SJCRH30 (cell line): ENCODE measurements at places on chromosomes 12 and 14. TPM values are rescaled to one million over a fixed set of nuclear protein-coding genes. Genes with fewer than 3 reads are reported as not detected.

DNA sequence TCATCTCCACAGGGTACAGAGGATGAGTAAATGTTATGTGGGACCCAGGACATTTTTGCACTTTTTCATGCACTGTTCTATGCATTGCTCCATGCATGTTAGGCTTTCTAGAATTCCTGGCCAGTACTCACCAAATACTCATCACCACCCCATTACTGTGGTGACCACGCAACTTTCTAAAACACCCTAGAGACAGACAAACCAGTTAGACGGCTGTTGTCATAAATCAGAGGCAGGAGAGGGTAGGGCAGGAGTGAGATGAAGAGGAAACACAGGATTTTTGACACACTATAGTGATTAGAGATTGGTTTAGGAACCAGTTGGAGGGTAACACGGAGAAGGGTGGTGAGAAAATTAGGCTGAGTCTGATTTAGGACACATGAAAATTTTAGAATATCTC, 59.3 kb downstream of the IFNG start:
- H3K27ac ChIP-seq: no peak overlapping the region
- H3K4me3 ChIP-seq: no peak overlapping the region
- no peaks in the 10 kb centered on the region for H3K36me3 ChIP-seq
- DNase-seq: no peak

DNA sequence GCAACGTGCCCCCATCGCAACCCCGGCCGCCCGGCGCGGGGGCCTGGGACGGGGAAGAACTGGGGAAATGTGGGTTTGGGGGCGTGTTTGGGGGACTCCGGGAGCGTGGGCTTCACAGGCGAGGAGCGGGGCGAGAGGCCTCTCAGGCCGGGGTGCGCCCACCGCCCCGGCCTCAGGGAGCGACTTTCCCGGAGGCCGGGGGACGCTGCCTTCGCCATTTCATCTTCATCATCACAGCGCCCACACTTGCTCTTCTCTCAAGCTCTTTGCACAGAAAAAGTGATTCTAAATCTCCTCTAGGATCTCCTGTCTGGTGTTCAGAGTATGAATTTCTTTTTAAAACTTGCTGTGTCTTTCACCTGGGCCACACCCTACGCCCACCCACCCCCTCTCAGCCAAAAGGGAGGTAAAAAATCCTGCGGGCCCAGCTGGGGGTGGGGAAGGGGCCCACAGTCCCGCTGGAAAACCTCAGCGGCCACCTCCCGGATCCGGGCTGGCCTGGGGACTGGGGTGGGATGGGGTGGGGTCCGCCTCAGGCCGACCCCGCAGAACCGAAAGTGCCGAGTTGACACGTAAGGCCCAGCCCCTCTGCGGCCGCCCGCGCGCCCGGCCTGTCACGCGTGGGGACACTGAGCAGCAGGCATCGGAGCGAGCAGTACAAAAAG, 7.4 kb downstream of the CDKN1B start:
- peaks cover 13% of the 10 kb centered on the region for H3K4me1 ChIP-seq
- peak overlapping the region; percentile 97 for H3K27ac ChIP-seq
- peak; percentile 14 for DNase-seq
- no peaks in the 10 kb centered on the region for H3K27me3 ChIP-seq

Gene SSPN
- 2.8 and 4.0 TPM in 2 replicates for total RNA-seq

DNA sequence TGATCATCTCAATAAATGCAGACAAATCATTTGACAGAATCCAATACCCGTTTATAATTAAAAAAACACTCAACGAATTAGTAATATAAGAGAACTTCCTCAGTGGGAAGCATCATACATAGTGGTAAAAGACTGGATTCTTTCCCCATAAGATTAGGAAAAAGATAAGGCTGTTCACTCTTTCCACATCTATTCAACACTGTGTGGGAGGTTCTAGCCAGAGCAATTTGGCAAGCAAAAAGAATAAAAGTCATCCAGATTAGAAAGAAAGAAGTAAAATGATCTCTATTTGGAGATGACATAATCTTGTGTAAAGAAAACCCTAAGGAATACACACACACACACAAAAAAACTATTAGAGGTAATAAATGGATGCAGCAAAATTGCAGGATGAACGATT, 38.4 kb downstream of the YEATS4 start:
- DNase-seq: no peak
- H3K4me1 ChIP-seq: no peaks in the 10 kb centered on the region
- no peaks in the 10 kb centered on the region for H3K27me3 ChIP-seq

- no peaks in the 10 kb centered on the region for H3K36me3 ChIP-seq
- H3K27ac ChIP-seq: no peak overlapping the region
- no peak overlapping the region for H3K4me3 ChIP-seq
- no peaks in the 10 kb centered on the region for H3K4me1 ChIP-seq
- DNase-seq: no peak
- no peaks in the 10 kb centered on the region for H3K27me3 ChIP-seq
Measured at GRCh38 chr12:119419381-119419780, 84.9 kb downstream of the CCDC60 start.

GRCh38 chr14:30656190-30656632, 34.1 kb downstream of the SCFD1 start:
- H3K36me3 ChIP-seq: peaks cover 64% of the 10 kb centered on the region
- H3K27me3 ChIP-seq: no peaks in the 10 kb centered on the region
- H3K27ac ChIP-seq: no peak overlapping the region
- H3K4me1 ChIP-seq: no peaks in the 10 kb centered on the region

Gene CCDC197
- total RNA-seq: not detected in 2 replicates

Gene TMEM233
- 5.6 and 6.5 TPM in 2 replicates for total RNA-seq

- no peaks in the 10 kb centered on the region for H3K36me3 ChIP-seq
- no peak for DNase-seq
- no peaks in the 10 kb centered on the region for H3K4me1 ChIP-seq
Measured at GRCh38 chr12:54798651-54799050, 55.7 kb upstream of the MUCL1 start.

DNA sequence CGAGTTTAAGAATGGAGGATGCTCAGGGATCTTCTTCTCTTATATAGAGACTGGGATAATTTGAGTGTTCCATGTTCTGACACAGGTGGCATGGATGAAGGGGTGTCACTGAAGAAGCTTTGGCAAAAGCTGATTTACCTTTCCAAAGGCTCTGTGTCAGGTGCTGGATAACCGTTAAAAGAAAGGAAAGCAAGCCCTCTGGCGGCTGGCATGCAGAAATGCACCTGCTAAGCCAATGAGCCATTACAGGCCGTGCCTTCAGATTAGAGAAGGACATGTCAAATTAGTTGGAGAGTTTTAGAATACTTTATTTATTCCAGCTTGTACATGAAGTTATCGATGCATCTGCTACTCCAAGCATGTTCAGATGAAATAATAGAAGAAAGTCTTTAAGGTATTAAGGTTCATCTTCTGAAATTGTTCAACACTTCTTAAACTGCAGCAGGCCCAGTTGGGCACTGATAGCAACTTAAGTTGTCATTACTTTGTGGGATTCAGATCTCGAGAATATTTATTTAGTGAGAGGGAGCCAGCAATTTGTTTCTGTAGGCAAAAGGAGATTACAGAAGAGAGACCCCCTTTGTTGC, 678.2 kb downstream of the NRXN3 start:
- no peak overlapping the region for H3K27ac ChIP-seq
- no peaks in the 10 kb centered on the region for H3K36me3 ChIP-seq
- no peaks in the 10 kb centered on the region for H3K4me1 ChIP-seq
- peak; percentile 15 for DNase-seq

DNA sequence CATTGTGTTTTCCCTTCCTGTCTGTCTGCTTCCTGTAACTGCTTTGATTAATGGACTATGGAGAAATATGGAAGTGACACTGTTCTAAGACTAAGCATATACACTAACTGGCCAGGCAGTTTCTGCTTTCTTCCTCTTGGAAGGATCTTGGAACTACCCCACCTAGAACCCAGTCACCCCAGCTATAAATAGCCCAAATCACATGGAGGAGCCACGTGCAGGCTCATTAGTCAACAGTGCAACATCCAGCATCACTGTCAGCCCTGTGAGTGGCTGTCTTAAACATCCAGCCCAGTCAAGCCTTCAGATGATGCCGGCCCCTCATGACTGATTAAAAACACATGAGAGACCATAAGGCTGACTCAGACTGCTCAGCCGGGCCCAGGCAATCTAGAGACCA, 39.2 kb downstream of the BCAT1 start:
- H3K4me1 ChIP-seq: peaks cover 22% of the 10 kb centered on the region
- no peak for DNase-seq
- no peaks in the 10 kb centered on the region for H3K27me3 ChIP-seq
- peaks cover 24% of the 10 kb centered on the region for H3K36me3 ChIP-seq
- no peak overlapping the region for H3K4me3 ChIP-seq
- H3K27ac ChIP-seq: no peak overlapping the region

DNA sequence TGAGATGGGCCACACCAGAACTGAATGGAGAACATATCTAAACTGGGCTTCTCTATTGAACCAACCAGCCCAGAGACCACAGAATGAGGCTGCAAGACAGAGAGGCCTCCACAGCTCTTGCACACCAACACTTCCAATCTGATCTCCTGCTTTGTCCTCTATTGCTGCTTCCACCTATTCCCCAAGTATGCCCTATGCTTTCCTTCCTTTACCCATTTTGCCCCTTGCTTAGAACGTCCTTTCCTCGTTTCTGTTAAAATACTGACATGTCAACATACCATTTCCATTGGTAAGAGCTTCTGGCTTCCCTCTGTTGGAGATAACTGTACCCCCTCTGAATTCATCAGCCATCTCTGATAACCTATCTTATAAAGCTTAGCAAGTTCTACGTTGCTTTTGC, 2.8 kb downstream of the SLC2A13 start:
- H3K36me3 ChIP-seq: no peaks in the 10 kb centered on the region
- H3K4me1 ChIP-seq: 0 out of 2 replicates have a peak, but pooled peaks cover 2% of the 10 kb centered on the region
- H3K4me3 ChIP-seq: no peak overlapping the region
- no peak overlapping the region for H3K27ac ChIP-seq
- no peaks in the 10 kb centered on the region for H3K27me3 ChIP-seq

DNA sequence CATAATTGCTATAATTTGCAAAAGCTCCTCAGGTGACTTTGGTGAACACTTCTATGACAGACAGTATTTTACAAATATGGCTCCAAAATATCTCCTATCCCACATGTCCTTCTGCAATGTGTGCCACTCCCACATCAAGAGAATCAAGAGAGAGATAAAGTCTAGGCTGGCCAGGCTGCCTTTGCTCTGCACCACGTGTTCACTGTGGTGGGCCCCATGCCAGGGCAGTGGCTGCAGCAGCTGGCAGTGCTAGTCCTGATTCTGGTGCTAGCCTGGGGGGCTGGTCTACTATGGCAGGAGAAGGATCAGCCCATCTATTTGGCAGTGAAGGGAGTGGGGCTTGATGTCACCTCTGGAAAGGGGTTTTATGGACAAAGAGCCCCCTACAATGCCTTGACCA, 86.3 kb downstream of the DRAM1 start:
- H3K4me3 ChIP-seq: no peak overlapping the region
- no peaks in the 10 kb centered on the region for H3K36me3 ChIP-seq
- no peaks in the 10 kb centered on the region for H3K4me1 ChIP-seq
- DNase-seq: peak; percentile 5

Gene TMPRSS12
- not detected in 2 replicates for total RNA-seq

Gene ADAM21
- 0.15 and 0.67 TPM in 2 replicates for total RNA-seq

GRCh38 chr14:69828354-69828753, 31.3 kb upstream of the SLC10A1 start:
- no peak overlapping the region for H3K27ac ChIP-seq
- DNase-seq: no peak
- no peak overlapping the region for H3K4me3 ChIP-seq
- H3K4me1 ChIP-seq: no peaks in the 10 kb centered on the region

GRCh38 chr12:111029305-111029704, 108.9 kb upstream of the MYL2 start:
- no peaks in the 10 kb centered on the region for H3K4me1 ChIP-seq
- 0 out of 2 replicates have a peak, but pooled peaks cover 3% of the 10 kb centered on the region for H3K27me3 ChIP-seq
- no peaks in the 10 kb centered on the region for H3K36me3 ChIP-seq
- DNase-seq: no peak

Gene HSPB8
- total RNA-seq: 2.9 and 3.3 TPM in 2 replicates

GRCh38 chr14:68499451-68499850, 293.4 kb downstream of the ZFP36L1 start:
- H3K36me3 ChIP-seq: no peaks in the 10 kb centered on the region
- H3K27ac ChIP-seq: no peak overlapping the region
- no peaks in the 10 kb centered on the region for H3K27me3 ChIP-seq
- no peak for DNase-seq
- H3K4me3 ChIP-seq: no peak overlapping the region

- H3K27ac ChIP-seq: no peak overlapping the region
- no peaks in the 10 kb centered on the region for H3K36me3 ChIP-seq
- no peak for DNase-seq
- no peaks in the 10 kb centered on the region for H3K4me1 ChIP-seq
- no peak overlapping the region for H3K4me3 ChIP-seq
- no peaks in the 10 kb centered on the region for H3K27me3 ChIP-seq
Measured at GRCh38 chr14:90839024-90839888, 23.0 kb upstream of the TTC7B start.

GRCh38 chr14:71591929-71592328, 340.3 kb upstream of the RGS6 start:
- H3K27me3 ChIP-seq: no peaks in the 10 kb centered on the region
- no peak overlapping the region for H3K4me3 ChIP-seq
- H3K27ac ChIP-seq: peak overlapping the region; percentile 12; the same call in 1 of the 2 replicates

GRCh38 chr12:3341594-3341993, 149.4 kb upstream of the PRMT8 start:
- H3K4me3 ChIP-seq: no peak overlapping the region
- peaks cover 6% of the 10 kb centered on the region for H3K27me3 ChIP-seq
- no peaks in the 10 kb centered on the region for H3K36me3 ChIP-seq
- peaks cover 3% of the 10 kb centered on the region; the same call in 1 of the 2 replicates for H3K4me1 ChIP-seq
- no peak overlapping the region for H3K27ac ChIP-seq
- DNase-seq: no peak

GRCh38 chr14:102882226-102882906, 40.1 kb upstream of the AMN start:
- peak; percentile 66 for DNase-seq
- no peaks in the 10 kb centered on the region for H3K36me3 ChIP-seq
- peaks cover 5% of the 10 kb centered on the region; the same call in 1 of the 2 replicates for H3K4me1 ChIP-seq
- H3K27ac ChIP-seq: no peak overlapping the region
- no peak overlapping the region for H3K4me3 ChIP-seq

- H3K4me3 ChIP-seq: no peak overlapping the region
- H3K36me3 ChIP-seq: no peaks in the 10 kb centered on the region
- no peaks in the 10 kb centered on the region for H3K27me3 ChIP-seq
- DNase-seq: no peak
- peaks cover 5% of the 10 kb centered on the region; the same call in 1 of the 2 replicates for H3K4me1 ChIP-seq
Measured at GRCh38 chr12:91073426-91073825, 15.6 kb upstream of the KERA start.

DNA sequence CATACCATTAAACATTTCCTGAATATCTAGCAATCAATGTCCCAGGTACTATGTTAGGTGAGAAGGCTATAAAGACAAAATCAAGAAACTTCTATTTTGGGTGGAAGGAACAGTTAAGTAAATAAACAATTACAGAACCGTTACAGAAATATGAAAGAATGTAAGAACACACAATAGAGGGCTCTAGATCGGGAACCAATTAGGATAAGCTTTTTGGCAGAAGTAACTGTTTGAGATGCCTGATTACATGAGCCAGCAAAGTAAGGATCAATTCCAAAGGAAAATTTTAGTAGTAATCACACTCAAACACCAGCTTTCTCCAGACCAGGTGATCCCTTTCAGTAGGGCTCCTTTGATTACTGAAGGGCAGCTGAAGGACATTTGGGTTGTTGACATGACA, 33.9 kb downstream of the PPP1R12A start:
- H3K4me1 ChIP-seq: 0 out of 2 replicates have a peak, but pooled peaks cover 3% of the 10 kb centered on the region
- no peak for DNase-seq
- no peaks in the 10 kb centered on the region for H3K27me3 ChIP-seq
- H3K36me3 ChIP-seq: 0 out of 2 replicates have a peak, but pooled peaks cover 2% of the 10 kb centered on the region
- H3K27ac ChIP-seq: no peak overlapping the region
